ENCODE measurements at places on chromosomes 11 and 22.

DNA sequence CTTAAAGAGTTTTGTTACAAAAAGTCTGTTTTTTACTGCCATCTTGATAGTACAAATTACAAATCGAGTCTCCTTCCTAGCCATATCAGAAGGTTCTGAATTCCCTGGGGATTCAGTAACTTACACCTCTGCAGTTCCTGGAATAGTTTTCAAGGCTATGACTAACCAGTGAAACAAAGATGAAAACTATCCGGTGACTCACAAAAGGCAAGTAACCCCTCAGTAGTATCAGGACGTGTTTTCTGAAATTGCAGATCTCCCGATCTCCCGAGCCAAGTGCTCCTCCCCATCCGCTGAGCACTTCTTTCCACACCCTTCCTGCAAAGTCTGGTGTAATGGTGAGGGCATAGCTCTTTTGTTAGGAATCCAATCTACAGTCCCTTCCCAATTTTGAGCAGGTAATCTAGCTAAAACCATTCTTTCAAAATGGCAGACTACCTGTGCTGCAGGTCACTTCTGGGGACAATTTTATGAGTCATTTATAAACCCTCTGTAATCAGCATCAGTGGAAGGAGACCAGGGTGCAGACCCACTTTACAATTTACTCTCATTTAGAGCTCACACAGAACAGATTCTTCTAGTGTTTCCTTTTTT, 7.7 kb downstream of the E2F8 start:
- H3K27me3 ChIP-seq, result no peaks in the 10 kb centered on the region
- no peak for DNase-seq
- H3K36me3 ChIP-seq, result no peaks in the 10 kb centered on the region
- H3K4me1 ChIP-seq, result no peaks in the 10 kb centered on the region

DNA sequence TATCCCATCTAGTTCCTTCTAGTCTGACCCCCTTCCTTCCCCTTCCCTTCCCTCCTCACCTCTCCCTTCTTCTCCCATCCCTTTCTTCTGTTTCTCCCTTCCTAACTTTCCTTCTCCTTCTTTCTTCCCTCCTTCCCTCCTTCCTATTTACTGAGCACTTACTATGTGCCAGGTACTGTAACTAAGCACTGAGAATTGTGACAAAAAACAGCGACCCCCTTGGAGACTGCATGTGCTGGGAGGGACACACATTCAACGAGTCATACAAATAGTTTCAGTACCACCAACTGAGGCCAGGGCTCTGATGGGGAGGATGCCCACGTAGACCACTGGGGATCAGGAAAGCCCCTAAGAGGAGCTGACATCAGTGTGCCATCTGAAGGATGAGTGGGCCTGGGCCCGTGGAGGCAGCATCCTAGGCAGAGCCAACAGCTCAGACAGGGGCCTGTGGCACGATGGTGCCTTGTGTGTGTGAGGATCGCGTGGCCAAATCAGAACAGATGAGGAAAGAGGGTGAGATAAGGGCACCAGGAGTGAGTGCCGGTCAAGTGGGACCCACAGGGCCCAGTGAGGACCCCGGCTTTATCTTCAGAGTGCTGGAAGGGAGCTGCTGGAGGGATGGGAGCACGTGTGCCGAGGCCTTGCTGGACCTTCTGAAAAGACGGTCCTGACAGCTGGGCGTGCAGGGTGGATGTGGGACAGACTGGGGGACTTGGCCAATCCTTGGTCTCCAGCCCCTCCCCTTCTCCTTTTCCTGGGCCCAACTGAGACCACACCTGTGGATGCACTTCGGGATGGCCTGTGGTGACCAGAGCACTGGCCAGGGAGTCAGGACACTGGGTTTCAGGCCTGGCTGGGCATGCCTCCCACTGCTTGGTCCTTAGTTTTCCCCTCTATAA, 38.4 kb upstream of the CRYBB3 start:
- H3K36me3 ChIP-seq, result no peaks in the 10 kb centered on the region
- H3K4me3 ChIP-seq, result no peak overlapping the region
- no peak overlapping the region for H3K27ac ChIP-seq
- no peaks in the 10 kb centered on the region for H3K4me1 ChIP-seq
- DNase-seq, result no peak
- H3K27me3 ChIP-seq, result peaks cover 4% of the 10 kb centered on the region

DNA sequence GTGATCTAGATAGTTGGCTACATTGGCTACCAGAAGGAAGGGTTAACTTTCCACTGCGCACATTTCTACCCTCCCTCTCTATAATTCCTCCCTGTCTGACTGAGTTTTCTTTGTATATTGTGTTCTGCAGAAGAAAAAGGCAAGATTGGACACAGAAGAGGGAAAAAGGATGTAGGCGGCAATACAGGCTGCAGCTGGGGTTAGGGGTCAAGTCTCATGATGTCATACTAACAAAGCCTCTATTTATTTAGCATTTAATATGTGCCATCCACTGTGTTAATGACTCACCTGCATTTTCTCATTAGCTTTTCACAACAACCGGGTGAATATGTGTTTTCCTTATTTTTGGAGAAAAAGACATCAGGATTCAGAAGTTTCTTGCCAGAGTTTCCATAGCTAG, 2.0 kb downstream of the FAM83F start:
- peak overlapping the region; percentile 19 for H3K4me3 ChIP-seq
- no peak overlapping the region for H3K27ac ChIP-seq
- peaks cover 42% of the 10 kb centered on the region for H3K27me3 ChIP-seq
- no peak for DNase-seq
- H3K36me3 ChIP-seq, result no peaks in the 10 kb centered on the region
- H3K4me1 ChIP-seq, result peaks cover 6% of the 10 kb centered on the region

DNA sequence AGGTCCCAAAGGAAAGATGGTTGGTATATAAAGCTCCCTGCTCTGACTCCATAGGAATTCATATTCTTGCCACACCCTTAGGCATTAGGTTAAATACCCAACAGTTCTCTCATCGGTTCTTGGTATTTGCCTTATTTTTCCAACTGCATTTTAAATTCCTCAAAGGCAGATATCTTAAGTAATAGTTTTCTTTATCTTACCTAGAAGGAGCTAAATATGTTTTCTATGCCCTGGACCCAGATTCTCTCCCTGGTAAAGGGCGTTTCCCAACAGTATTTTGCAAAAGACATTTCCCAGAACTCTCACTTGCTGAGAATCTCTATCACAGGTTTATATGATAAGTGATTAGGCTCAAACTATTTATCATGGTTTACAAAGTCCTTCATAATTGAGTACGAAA, 158.6 kb upstream of the BDNF start:
- H3K27me3 ChIP-seq, result no peaks in the 10 kb centered on the region
- H3K4me3 ChIP-seq, result no peak overlapping the region
- no peaks in the 10 kb centered on the region for H3K4me1 ChIP-seq
- H3K36me3 ChIP-seq, result no peaks in the 10 kb centered on the region
